Lung (tissue), 17 donors: ENCODE measurements at places on chromosomes 12 and 14.

DNA sequence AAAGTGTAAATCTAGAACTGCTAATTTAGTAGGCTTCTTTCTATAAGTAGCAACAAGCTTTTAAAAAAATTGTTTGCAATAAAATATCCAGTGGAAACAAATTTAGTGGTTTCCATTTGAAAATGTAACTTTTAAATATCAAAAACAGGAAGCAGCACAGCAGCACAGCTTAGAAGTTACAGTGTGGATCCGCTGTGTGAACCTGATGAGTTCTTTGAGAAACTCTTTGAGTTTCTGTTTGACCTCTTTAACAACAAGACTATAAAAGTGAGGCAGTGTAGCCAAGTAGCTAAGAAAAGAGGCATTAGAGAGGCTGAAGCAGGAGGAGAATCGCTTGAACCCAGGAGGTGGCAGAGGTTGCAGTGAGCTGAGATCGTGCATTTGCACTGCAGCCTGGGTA is 178.3 kb downstream of the NAV3 start:
- H3K27me3 ChIP-seq, result no peaks in the 10 kb centered on the region
- no peaks in the 10 kb centered on the region for H3K4me1 ChIP-seq
- DNase-seq, result no peak
- H3K4me3 ChIP-seq, result no peak overlapping the region
- no peak overlapping the region for H3K27ac ChIP-seq

- no peak overlapping the region for H3K27ac ChIP-seq
- H3K4me1 ChIP-seq, result no peaks in the 10 kb centered on the region
- H3K36me3 ChIP-seq, result no peaks in the 10 kb centered on the region
- DNase-seq, result no peak
- no peaks in the 10 kb centered on the region for H3K27me3 ChIP-seq
Observed at GRCh38 chr12:103851127-103851526, 10.1 kb upstream of the NT5DC3 start.

DNA sequence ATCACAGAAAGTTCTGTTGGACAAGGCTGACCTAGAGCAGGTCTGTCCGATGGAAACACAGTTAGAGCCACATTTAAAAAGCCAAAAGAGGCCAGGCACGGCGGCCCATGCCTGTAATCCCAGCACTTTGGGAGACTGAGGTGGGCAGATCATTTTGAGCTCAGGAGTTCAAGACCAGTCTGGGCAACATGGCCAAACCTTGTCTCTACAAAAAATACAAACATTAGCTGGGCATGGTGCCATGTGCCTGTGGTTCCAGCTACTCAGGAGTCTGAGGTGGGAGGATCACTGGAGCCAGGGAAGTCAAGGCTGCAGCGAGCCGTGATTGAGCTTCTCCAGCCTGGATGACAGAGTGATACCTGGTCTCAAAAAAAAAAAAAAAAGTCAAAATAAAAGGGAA is 14.9 kb downstream of the UBE3B start:
- no peaks in the 10 kb centered on the region for H3K27me3 ChIP-seq
- no peak for DNase-seq
- H3K27ac ChIP-seq, result no peak overlapping the region
- H3K4me1 ChIP-seq, result no peaks in the 10 kb centered on the region
- H3K4me3 ChIP-seq, result no peak overlapping the region

- no peak overlapping the region for H3K4me3 ChIP-seq
- H3K4me1 ChIP-seq, result no peaks in the 10 kb centered on the region
- no peak for DNase-seq
- H3K27me3 ChIP-seq, result peaks cover 5% of the 10 kb centered on the region
- no peaks in the 10 kb centered on the region for H3K36me3 ChIP-seq
- H3K27ac ChIP-seq, result no peak overlapping the region
Observed at GRCh38 chr12:130117701-130118100, 44.6 kb upstream of the FZD10 start.
